ENCODE measurements at places on chromosomes 1 and 21. TPM values are rescaled to one million over a fixed set of nuclear protein-coding genes. Genes with fewer than 3 reads are reported as not detected.
A peak's percentile ranks its signal among the peaks of the same experiment; 100 is the strongest.

DNA sequence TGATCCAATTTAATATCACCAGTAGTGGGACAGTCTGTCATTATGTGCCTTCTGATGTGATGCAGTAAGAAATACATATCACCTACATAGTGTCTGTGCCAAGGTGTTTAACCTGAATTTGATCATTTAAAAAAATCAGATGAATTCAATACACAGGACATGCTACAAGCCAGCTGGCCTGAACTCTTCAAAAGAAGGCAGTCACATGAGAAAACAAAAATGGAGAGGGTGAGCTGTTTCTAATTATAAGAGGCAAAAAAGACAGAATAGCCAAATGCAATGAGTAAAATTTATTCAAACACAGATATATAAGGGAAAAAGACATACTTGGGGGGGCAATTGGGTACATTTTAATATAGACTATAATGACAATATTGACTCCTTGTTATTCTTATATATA lies 66.5 kb downstream of the ST3GAL3 start:
- H3K4me1 ChIP-seq = no peaks in the 10 kb centered on the region
- H3K27ac ChIP-seq = no peak overlapping the region
- no peaks in the 10 kb centered on the region for H3K27me3 ChIP-seq
- no peak for DNase-seq
- H3K4me3 ChIP-seq = no peak overlapping the region

DNA sequence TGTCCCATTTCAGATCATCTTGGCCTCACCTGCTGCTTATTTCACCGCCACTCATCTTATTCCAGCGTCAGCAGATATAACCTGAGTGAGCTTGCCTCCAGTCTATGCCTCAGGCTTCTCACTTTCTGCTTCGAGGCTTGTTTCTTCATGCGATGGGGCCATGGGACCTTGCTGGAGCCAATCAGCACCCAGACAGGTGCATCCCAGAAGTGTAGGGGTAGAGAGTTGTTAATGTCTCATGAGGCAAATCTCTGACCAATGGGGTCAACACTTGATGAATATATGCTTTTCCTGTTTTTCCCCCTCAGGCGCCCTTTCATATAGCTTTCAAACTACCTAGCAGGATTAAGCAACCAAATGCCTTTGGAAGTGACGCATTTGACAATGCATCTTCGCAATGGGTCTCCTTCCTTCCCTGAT lies 935 bp upstream of the YIPF1 start:
- peak overlapping the region; percentile 82 for H3K27ac ChIP-seq
- H3K27me3 ChIP-seq = no peaks in the 10 kb centered on the region
- peaks cover 15% of the 10 kb centered on the region for H3K36me3 ChIP-seq
- H3K4me1 ChIP-seq = peaks cover 21% of the 10 kb centered on the region
- DNase-seq = no peak

DNA sequence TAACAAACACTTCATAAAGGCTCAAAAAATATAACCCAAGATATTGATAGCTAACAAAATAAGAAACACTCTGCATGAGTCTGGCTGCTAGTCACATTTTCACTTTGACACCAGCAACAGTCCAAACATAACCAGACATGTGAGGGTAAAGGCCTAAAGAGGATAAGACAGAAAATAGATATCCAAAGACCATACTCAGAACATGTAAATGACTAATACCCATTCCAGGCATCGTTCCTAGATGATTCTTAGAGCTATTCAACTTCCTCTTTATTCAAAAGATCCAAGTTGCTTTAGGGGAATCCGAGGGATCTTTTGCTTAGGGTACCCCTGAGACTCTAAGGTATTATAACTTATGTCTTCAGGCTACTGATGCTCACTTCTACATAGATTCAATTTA lies 5.1 kb downstream of the COL24A1 start:
- H3K36me3 ChIP-seq = no peaks in the 10 kb centered on the region
- no peaks in the 10 kb centered on the region for H3K27me3 ChIP-seq
- no peak overlapping the region for H3K27ac ChIP-seq
- no peak overlapping the region for H3K4me3 ChIP-seq
- no peak for DNase-seq

LIPI gene
- not detected for total RNA-seq

NOS1AP gene
- 3.0 TPM for total RNA-seq

DNA sequence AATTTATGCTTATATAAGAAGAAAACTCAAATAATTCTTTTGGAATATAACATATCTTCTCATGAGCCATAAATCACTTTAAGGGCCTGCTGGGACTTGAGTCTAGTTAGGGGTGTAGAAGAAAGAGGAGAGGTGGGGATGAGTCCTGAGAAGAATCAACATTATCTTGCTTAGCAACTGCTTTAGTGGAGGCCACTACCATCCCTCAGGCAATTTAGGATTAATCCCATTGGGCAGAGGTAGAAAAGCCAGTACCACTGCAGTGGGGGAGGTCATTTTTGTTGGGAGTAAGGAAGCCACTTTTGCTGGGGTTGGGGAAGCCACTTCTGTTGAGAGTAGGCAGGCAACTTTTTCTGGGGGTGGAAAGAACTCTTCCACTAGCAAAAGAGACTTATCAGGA lies 47.7 kb downstream of the SLC2A1 start:
- H3K4me1 ChIP-seq = no peaks in the 10 kb centered on the region
- H3K27ac ChIP-seq = no peak overlapping the region
- H3K27me3 ChIP-seq = no peaks in the 10 kb centered on the region

DNA sequence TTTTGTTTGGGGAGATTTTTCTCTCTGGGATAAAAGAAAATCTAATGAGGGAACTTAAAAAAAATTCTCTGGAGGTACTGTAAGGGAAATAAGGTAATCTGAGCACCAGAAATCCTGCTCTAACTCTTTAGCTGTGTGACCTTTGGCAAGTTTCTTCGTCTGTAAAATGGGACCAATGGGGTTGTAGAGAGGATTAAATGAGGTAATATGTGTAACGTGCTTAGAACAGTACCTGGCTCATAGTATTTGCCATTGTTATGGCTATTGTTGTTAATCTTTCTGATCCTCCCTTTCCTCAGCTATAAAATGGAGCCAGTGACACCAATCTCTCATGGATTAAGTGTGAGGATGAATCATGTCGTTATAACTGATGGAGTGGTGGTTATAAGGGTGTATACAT lies 845 bp upstream of the KLHDC8A start:
- DNase-seq = no peak
- no peaks in the 10 kb centered on the region for H3K36me3 ChIP-seq
- no peak overlapping the region for H3K27ac ChIP-seq
- H3K27me3 ChIP-seq = no peaks in the 10 kb centered on the region
- H3K4me3 ChIP-seq = no peak overlapping the region

SRSF4 gene
- 95.1 TPM for total RNA-seq

DNA sequence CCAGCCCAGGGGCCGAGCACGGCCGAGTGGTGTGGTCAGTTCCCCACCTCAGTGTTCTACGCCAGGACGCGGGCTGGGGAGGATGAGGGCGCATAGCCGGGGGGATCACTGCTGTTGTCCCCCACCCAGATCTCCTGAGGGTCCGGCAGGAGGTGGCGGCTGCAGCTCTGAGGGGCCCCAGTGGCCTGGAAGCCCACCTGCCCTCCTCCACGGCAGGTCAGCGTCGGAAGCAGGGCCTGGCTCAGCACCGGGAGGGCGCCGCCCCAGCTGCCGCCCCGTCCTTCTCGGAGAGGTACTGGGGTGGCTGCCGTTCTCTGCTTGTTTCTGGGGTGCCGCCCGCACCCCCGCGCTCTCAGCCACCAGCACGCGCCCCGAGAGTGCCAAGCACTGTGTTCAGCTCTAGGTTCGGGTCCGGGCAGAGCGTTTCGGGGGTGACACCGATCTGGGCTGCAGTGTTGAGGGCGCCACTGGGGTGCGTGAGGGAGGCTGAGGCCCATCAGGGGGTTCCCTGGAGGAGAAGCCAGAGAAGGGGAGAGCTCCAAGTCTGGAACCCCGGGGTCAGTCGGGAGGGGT lies 17.4 kb downstream of the SAMD11 start:
- peaks cover 2% of the 10 kb centered on the region for H3K36me3 ChIP-seq
- no peak for DNase-seq
- H3K27me3 ChIP-seq = peaks cover 47% of the 10 kb centered on the region
- peaks cover 59% of the 10 kb centered on the region for H3K4me1 ChIP-seq

KRTAP11-1 gene
- not detected for total RNA-seq

LUZP1 gene
- total RNA-seq = 30.1 TPM

DNA sequence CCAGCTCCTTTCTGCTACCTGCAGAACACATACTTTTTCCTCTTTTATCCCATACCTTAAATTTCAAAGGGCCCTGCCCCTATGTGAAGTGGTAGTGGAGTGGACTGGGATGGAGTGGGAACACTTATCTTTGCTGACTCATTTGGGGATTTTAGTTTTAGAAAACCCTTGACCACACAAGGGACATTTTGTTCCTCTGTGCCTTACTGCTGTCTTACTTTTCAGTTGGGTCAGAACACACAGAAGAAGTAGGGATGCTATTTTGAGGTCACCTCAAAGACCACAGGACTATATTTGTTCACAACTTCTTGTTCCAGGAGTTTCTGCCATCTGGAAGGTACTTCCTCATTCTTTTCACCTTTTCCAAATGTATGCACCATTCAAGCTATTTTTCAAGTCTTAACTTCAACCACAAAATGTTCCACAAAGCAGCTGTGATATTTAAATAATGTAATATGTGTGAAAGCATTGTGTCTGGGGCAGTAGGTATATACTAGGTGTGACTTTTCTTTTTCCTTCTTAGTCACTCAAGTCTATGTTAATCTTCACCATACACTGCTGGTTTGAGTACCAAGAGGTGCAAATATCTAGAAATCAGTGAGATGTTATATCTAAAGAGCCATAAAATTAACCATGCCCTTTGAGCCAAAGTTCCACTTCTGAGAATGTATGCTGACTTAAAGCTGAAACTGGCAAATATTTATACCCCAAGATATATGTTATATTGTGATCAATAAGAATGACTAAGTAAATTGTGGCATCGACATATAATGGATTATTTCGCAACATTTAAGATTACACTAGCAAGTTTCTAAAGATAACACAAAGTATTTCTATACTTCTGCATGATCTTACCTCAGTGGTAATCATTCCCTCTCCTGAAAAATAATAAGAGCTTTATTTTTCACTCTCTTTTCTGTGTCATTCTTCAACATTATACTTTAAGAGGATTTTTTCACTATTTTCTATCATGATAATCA lies 308.5 kb downstream of the MRPL39 start:
- H3K36me3 ChIP-seq = no peaks in the 10 kb centered on the region
- H3K4me3 ChIP-seq = no peak overlapping the region
- no peaks in the 10 kb centered on the region for H3K27me3 ChIP-seq
- no peak overlapping the region for H3K27ac ChIP-seq

DNA sequence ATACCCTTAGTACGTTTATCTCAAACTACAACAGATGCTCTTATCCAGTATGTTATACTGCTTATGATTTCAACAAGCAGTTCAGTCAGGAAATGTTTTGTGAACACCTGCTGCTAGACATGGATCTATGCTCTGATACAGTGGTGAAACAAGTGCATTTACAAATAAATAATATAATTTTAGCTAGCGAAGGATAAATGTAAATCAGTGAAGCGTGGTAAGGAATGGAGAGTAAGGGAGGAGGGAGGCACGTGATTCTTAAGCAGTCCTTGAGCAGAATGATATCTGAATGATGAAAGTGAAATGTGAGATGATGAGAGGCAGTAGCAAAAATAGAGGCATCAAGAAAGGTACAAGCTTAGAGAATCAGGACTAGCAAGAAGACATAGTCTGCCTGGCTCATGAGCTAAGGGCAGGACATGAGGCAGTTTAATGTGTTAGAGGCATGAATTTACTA lies 6.3 kb downstream of the TSNAX start:
- no peaks in the 10 kb centered on the region for H3K27me3 ChIP-seq
- H3K36me3 ChIP-seq = no peaks in the 10 kb centered on the region
- no peak for DNase-seq

All from esophagus muscularis mucosa (tissue), 4 donors.